Hypothalamus (tissue), 51 donors: ENCODE measurements at places on chromosomes 7 and 10.

GRCh38 chr10:58281092-58281752 lies 12.3 kb downstream of the CISD1 start:
- no peak for DNase-seq

- no peak for DNase-seq
Observed at GRCh38 chr10:129105266-129105665, 361.8 kb upstream of the MGMT start.

- DNase-seq: no peak
Observed at GRCh38 chr7:155581107-155581830, 34.9 kb upstream of the CNPY1 start.

DNA sequence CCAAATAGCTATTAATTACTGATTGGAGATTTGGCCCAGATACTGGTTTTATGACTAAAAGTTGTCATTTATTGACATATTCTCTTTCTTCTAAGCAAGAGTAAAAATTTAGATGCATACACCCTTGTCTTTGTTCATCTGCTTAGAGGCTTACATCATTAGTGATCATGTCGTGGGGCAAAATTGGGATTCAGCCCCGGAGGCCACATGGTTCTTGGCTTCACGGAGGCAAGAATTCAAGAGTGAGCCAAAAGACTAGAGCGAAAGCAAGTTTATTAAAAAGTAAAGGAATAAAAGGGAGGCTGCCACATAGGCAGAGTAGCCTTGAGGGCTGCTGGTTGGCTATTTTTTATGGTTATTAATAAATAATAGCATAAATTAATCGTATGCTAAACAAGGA lies 41.1 kb downstream of the MINPP1 start:
- no peak for DNase-seq

DNA sequence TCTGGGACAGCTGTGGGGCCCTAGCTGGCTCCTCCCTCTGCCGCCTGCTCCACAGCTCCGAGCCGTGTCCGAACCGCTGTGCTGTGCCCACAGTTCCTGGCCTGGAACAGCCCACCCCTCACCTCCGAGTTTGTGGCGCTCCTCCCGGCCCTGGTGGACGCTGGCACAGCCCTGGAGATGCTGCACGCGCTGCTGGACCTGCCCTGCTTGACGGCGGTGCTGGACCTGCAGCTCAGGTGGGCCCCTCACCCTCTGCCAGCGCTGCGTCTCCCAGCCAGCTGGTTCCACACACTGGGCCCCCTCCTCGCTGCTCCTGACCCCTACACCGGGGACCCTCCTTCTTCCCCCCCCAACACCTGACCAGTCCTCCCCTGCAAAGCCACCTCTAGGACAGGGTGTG lies 12.1 kb downstream of the AP5Z1 start:
- no peak for DNase-seq

DNA sequence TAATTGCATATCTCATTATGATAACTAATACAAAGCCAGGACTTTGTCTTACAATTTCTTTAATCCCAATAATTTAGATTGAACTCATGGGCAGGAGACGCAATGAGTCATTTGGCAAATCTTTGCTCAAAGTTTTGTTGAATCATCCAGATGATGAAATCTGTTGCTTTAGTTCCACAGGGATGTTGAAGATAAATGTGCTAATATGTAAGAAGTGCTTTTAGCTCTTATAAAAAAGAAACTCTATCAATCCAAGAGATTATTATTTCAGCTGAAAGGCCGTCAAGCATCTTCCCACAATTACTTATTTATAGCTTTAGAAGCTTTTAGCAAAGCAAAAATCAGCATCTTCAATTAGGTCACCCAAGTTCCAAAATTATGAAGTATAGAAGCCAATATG lies 36.8 kb upstream of the ANK3 start:
- DNase-seq: no peak

- no peak for DNase-seq
Observed at GRCh38 chr7:81626008-81626407, 143.8 kb downstream of the HGF start.

DNA sequence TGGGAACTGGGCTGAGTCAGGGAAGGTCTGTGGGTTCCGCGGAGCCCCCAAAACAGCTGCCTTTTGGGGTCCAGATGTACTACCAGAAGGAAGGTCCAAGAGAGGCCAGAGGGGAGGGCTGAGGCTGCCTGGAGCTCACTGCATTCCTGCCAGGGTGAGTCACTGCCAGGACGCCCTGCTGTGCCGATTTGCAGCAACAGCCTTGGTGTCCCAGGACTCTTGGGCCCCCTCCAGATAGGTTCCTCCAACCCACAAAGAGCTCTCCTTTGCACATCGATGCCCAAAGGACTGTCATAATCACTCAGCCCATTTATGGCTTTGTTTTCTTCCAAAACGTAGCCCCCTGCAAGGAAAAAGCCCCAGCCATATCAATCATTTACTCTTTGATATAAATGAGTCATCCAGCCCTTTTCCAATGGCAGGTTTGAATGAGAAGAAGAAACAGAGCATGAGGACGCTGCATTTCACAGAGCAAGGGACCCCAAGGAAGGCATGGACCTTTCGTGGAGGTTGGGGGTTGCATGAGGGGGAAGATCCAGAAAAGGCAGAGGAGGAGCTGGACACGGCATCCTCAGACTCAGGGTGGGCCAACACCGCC lies 32.2 kb upstream of the COL13A1 start:
- DNase-seq: peak; percentile 14

GRCh38 chr7:127858091-127858914 lies 172.9 kb downstream of the LRRC4 start:
- DNase-seq: no peak
